ENCODE measurements at places on chromosomes 11 and 22. TPM values are rescaled to one million over a fixed set of nuclear protein-coding genes. Genes with fewer than 3 reads are reported as not detected.

DNA sequence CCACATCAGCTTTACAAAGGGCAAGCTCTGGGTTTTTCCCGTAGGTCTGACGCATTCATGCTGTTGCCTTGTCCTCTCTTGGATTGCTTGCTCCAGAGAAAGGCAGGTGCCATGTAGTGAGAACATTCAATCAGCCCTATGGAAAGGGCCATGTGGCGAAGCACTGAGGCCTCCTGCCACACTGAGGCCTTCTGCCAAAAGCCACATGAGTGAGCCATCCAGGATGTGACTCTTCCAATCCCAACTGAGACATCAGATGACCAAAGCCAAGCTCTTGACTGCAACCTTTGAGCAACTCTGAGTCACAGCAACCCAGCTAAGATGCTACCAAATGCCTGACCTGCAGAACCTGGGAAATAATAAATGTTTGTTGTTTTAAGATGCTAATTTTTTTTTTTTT, 9.0 kb upstream of the PANX3 start:
- DNase-seq: no peak

- no peak for DNase-seq
These were observed 4.6 kb downstream of the HMBS start for GRCh38 chr11:119089319-119089718.

Gene KDM4E
- total RNA-seq: not detected

Gene LPXN
- 5.8 TPM for total RNA-seq

Gene TRIM22
- 52.1 TPM for total RNA-seq

GRCh38 chr11:46597609-46598219, 3.9 kb upstream of the AMBRA1 start:
- DNase-seq: no peak

DNA sequence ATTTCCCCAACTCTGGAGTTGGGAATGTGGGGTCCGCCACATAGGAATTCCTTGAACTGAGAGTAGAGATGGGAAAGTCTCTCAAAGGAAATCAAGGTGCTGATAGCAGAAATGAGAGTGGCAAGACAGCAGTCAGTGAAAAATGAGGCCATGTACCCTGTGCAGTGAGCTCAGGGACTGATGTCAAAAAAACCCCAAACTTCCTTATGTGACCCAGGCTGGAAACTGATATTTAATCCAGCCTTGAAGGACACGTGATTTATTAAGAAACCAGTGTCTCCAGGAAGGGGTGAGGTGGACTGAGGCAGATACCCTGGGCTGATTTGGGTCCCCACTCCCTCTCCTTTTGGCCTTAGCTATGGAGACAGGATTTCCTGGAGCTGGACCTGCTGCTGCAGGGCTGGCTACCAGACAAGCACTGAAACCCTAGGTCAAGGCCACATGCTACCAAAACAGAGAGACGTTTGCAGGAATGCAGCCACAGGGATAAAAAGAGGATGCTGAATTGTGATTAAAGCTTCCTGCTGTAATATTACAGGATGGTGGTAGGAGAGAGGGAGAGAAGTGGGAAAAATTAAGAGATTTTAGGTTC, 25.3 kb upstream of the FCHSD2 start:
- DNase-seq: no peak

Gene MRGPRX4
- not detected for total RNA-seq

All from mesothelial cell of epicardium (in vitro differentiated cells).